ENCODE measurements at places on chromosomes 5 and 9. TPM values are rescaled to one million over a fixed set of nuclear protein-coding genes. Genes with fewer than 3 reads are reported as not detected.

FRMD3 gene
- 1.0 TPM for total RNA-seq

PRSS3 gene
- total RNA-seq: not detected

PCDHA6 gene
- total RNA-seq: not detected

TAF11L10 gene
- not detected for total RNA-seq

ECSCR gene
- total RNA-seq: not detected

PCDHA12 gene
- not detected for total RNA-seq

SPINK7 gene
- total RNA-seq: not detected

OBP2B gene
- total RNA-seq: not detected

EPB41L4A gene
- not detected for total RNA-seq

TMOD1 gene
- total RNA-seq: 0.20 TPM

EDIL3 gene
- not detected for total RNA-seq

MCTP1 gene
- 2.1 TPM for total RNA-seq

FOXD4 gene
- total RNA-seq: not detected

GALT gene
- total RNA-seq: 115 TPM

ZFAND5 gene
- total RNA-seq: 368 TPM

SNCAIP gene
- total RNA-seq: not detected

PRUNE2 gene
- total RNA-seq: not detected

ZNF300 gene
- total RNA-seq: 3.7 TPM

VPS13A gene
- total RNA-seq: 37.3 TPM

ITGA2 gene
- total RNA-seq: 0.03 TPM

HSD17B4 gene
- 13.1 TPM for total RNA-seq

RASGEF1C gene
- not detected for total RNA-seq

NPR3 gene
- not detected for total RNA-seq

IL17B gene
- total RNA-seq: not detected

PROB1 gene
- 0.41 TPM for total RNA-seq

TRAF2 gene
- 11.6 TPM for total RNA-seq

FREM1 gene
- total RNA-seq: 0.27 TPM

SLC25A2 gene
- total RNA-seq: 0.22 TPM

TAF7 gene
- 80.5 TPM for total RNA-seq

DNAJC25 gene
- 4.8 TPM for total RNA-seq

ANXA2R gene
- total RNA-seq: 45.6 TPM

TNFSF8 gene
- 71.6 TPM for total RNA-seq

RIMOC1 gene
- 10.3 TPM for total RNA-seq

IL4 gene
- not detected for total RNA-seq

GABRA1 gene
- not detected for total RNA-seq

GGTA1 gene
- not detected for total RNA-seq

ASPN gene
- total RNA-seq: not detected

CDH9 gene
- not detected for total RNA-seq
